ENCODE measurements at places on chromosomes 13 and 19.

DNA sequence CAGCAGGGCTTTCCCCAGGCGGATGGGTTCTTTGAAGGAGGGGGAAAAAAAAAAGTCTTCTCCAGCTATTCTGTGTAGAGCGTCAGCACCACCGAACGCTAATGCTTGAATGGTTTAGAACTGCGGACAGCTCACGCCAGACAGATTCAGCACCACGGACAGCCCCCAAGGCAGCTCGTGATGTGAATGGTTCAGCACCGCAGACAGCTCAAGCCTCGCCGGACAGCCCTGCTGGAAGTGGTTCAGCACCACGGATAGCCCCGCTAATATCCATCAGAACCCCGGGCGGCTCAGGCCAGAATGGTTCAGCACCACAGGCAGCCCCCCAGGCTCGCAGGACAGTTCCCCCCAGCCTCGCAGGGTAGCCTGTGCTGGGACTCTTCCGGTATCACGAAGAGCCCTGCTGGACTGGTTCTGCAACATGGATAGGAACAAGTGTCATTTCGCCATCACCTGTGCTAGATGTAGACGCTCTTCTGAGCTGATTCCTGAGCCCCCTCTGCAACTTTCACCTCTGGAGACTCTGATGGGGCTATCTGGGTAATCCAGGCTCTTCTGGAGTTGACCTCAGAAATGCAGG, 4.9 kb upstream of the SMIM17 start:
- DNase-seq, result peak; percentile 95

DNA sequence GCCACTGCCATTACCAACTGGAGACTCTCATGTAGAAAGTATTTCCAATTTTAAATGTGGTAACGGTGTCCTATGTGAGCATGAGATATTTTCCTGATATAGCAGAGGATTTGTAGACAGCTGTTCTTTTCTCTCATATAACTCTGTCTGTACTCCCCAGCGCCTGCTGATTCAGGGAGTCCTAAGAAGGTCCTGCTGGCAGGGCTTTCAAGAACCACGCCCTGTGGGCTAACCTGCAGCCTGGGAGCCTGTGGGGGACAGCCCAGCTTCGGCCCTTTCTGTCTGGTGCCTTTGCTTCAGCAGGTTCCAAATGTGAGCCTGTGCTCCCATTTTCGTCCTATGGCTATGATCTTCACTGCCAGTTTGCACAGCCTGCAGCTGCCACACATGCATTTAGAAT, 316.8 kb downstream of the ATP8A2 start:
- no peak for DNase-seq

DNA sequence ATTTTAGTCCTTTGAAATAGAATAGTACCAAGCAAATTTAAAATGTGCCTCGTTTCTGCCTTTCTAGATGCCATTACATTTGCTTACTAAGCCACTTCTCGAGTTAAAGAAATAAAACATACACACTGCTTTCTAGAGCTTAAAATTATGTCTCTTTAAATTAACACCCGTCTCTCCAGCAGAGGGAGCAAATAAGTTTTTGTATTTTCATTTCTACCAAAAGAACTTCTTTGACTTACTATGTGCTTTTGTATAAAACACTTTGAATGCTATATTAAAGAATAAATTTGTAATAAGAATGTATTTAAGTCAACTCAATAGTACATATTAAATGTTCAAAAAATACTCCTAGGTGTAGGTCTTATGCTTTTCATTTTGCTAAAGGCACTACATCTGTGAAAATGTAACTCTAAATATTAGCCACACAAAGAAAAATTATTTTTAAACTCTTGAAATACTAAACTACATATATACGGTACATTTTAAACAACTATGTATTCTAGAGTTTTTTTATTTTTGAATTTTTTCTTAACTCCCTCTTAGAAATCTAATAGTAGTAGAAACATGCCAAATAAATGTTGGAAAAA, 269.3 kb upstream of the MIR17HG start:
- peak; percentile 25 for DNase-seq

DNA sequence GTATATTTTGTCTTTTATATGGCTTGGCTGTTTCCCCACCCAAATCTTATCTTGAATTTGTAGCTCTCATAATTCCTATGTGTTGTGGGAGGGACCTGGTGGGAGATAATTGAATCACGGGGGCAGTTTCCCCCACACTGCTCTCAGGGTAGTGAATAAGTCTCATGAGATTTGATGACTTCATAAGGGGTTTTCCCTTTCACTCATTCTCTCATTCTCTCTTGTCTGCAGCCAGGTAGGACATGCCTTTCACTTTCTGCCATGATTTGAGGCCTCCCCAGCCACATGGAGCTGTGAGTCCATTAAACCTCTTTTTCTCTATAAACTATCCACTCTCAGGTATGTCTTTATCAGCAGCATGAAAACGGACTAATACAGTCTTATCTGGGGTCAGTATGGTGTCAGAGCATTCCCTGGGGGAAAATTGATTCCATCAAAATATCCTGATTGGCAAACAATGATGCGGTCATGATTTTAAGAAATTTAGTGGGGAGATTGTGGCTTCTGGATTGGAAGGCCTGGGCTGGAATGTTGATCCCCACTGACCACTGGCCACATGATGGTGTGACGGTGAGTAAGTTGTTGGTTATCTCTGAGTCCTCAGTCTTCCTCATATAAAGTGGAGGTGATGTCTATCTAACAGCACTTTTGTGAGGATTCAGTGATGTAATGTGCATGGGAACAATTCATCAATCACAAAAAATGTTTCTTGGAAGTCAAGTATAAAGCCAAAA, 27.5 kb upstream of the ANKRD10 start:
- DNase-seq, result peak; percentile 41
